ENCODE measurements at places on chromosomes 4 and X.

DNA sequence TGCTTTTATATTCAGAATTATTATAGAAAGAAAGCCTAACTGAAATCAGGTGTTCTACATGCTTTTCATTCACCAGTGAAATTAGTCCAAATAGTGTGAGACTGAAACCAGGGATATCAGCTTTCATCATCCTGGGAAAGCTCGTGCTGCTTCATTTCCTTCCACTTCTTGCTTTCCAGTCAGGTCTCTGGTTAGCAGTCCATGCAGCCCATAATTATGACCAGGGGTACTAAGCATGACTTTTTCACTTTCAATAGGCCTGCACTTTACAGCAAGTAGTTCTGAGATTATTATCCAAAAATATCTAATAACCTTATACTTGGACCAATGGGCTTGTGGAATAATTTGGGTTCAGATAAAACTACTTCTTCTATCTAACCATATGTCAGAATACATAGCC lies 673.2 kb upstream of the MAGEB2 start:
- DNase-seq = no peak

DNA sequence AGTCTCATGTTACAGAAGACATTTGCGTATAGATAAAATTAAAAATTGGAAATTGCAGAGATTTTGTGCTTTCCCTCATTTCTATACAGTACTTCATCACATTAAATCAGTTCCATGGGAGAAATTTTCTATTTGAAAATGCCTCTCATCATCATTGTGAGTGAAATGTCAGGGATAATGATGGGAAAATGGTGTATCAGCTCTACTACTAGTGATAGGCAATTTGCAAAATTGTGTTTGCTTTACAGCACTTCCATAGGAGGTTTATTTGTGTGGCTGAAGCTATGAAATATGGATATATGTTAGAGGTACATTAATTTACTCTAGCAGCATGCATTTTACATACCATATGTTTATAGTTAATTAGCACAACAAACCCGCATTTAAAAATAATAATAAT lies 21.0 kb upstream of the ANAPC4 start:
- DNase-seq = no peak

DNA sequence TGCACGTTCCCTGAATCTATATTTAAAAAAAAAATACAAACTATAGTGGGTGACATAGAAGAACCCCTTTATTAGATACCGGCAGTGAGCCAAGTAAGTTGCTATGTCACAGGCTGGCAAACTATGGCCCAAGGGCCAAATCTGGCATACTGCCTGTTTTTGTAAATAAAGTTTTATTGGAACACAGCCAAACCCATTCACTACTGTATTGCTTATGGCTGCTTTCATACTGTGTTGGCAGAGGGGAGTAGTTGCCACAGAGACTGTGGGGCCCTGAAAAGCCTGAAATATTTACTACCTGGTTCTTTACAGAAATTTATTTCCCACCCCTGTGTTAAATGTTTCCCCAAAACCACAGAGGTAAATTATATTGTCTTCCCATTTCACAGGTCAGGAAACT lies 71.2 kb upstream of the EGFL6 start:
- DNase-seq = no peak

- no peak for DNase-seq
These were observed 35.1 kb downstream of the FHL1 start for GRCh38 chrX:136182414-136182813.

DNA sequence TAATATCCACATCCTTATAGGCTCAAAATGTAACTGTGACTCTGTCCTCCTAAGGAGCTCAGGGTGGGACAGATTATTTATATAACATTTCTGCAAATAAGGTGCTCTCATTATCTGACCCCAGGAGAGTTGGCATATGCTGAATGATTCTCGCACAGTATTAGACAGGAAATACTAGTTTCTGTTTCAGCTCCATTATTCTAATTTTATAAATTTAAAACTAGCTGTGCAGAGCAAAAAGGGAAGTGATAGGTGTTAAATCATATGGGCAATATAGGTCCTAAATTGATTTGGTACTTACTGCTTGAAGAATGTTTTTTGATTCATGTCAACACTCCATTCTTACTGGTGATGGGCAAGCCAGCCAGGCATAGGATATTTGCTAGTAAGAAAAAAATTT lies 141.5 kb downstream of the GLRA2 start:
- DNase-seq = no peak

- no peak for DNase-seq
These were observed 10.8 kb upstream of the ARX start for GRCh38 chrX:25026576-25026975.

- DNase-seq = no peak
These were observed 26.0 kb upstream of the ELF2 start for GRCh38 chr4:139202991-139203390.

DNA sequence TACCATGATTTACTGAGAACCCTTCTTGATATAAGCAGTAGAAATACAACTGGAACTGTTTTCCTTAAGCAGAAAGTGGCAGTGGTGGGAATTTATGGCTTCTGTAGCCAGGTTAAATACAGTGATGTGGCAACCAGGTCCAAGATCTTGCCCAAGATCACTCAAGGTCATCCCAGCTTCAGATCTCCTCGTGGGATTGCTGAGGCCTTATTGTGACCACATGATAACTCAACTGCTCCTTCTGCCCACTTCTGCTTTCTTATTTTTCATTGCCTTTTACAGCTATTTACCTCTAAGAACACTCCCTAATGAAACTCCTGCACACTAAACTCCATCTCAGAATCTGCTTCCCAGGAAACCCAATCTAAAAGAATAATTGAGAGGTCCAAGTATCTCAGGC lies 12.4 kb upstream of the CYBB start:
- no peak for DNase-seq

DNA sequence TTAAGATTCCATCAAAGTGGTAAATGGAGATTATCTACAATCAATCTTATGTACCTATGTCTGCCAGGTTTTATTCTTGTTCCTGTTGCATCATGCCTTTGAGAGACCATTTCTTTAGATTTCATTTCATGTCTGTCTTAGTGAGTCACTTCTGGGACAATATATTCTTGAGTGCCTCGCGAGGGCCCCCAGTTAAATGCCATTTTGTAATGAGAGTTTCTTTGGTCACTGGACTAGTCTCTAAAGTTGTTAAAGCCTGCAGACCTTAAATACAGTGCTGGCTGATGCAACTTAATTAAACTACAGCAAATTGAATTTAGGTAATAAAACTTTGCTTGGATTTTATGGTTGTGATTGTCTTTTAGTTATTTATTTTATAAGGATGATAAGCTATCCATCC lies 87.2 kb upstream of the PITX2 start:
- DNase-seq = no peak

- DNase-seq = no peak
These were observed 580.6 kb downstream of the EPHA5 start for GRCh38 chr4:65089666-65090065.

DNA sequence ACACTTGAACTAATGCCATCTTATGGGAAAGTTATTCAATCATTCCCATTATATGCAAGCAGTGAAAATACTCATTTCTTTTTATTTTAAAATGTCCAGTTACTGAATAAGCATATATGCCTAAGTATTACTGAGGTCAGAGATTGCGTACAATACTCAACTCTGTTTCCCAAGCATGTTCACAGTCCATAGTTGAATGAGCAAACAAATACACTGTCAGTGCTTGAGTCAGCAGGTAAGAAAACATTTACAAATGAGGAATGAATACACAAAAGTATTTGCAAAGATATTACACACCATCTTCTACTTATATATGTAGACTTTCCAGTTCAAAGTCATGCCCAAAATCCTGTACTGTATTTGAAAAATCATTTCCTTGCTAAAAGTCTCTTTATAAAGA lies 74.1 kb downstream of the TSPAN5 start:
- DNase-seq = no peak

DNA sequence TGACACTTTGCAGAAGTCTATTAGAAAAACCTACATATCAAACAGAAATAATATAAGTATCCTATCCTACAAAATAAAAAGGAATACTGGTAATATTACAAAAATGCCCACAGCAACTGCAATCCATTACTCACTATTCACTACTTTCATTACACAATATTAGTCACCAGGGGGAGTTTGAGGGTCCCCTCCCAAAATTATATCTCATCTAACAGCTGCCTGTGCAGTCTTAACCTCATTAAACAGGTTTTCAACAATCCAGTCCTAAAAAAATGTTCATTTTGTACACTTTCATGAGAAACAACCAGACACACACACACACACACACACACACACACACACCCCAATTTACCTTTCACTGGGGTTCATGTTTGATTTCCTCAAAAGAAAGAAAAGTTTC lies 2.9 kb downstream of the CLOCK start:
- no peak for DNase-seq

- DNase-seq = no peak
These were observed 5.8 kb downstream of the VMA21 start for GRCh38 chrX:151402719-151403390.

- no peak for DNase-seq
These were observed 32.5 kb upstream of the SLC2A9 start for GRCh38 chr4:10053635-10054453.

- DNase-seq = no peak
These were observed at the start of gene SHISA3 for GRCh38 chr4:42396752-42397634. Gene SHISA3, plus strand, starts transcription at chr4:42397488. Its CDS starts 569 bp downstream, at chr4:42398057.

DNA sequence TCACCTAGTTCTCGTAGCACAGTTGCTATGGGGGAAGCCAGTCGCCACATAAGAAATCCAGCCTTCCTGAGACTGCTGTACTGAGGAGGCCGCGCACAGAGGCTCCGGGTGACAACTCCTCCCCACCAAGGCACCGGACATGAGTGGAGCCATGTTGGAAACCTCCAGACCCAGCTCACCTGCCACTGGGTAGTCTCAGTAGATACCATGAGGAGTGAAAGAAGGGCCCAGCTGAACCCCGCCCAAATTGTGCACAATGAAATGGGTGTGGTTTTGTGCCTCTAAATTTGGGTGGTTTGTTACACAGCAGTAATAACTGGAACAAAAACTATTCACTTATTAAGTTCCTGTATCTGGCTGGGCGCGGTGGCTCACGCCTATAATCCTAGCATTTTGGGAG lies 198.7 kb downstream of the BCOR start:
- no peak for DNase-seq

GRCh38 chr4:74598611-74599325 lies 153.8 kb downstream of the AREG start:
- DNase-seq = no peak

All from GOT3 (cell line).